NCI-H1105 (cell line): ENCODE measurements at places on chromosomes 7 and 10.
A peak's percentile ranks its signal among the peaks of the same experiment; 100 is the strongest.

GRCh38 chr10:129971381-129972144, 7.5 kb upstream of the EBF3 start:
- no peak for DNase-seq

DNA sequence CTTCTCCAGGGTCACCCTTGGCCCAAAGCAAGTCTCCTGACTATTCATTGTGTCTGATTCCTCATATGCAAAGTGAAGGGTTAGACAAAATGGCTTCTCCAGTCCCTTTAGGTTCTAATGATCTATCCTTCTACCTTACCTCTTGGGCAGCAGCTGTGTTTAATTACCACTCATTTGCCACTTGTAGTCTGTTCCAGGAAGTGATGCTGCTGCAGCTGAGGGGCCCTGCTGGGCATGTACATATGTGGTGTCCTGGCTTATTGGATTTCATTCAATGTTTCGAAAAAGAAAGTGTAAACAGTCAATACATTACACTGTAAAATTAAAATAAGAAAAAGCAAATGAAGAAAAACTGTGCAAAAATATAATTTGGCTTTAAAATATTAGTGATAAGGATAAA, 36.6 kb downstream of the SCIN start:
- peak; percentile 44 for DNase-seq

DNA sequence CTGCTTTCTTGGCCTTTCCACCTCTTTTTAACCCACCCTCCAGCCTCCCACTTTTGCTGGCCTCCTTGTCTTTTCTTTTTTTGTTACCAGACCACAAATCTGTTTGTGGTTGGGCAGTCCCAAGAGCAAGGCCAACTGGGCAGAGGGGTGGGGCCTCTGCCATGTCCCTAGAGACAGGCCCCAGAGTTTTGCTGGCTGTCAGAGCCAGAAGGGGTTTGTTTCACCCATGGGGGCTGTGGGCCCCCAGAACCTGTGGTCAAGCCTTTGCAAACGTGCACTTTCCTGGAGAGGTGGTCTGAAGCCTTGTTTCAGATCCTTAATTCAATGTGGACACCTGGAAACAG, 10.3 kb downstream of the ZMIZ1 start:
- no peak for DNase-seq

GRCh38 chr7:128804484-128804883, 12.7 kb downstream of the CCDC136 start:
- DNase-seq = no peak

DNA sequence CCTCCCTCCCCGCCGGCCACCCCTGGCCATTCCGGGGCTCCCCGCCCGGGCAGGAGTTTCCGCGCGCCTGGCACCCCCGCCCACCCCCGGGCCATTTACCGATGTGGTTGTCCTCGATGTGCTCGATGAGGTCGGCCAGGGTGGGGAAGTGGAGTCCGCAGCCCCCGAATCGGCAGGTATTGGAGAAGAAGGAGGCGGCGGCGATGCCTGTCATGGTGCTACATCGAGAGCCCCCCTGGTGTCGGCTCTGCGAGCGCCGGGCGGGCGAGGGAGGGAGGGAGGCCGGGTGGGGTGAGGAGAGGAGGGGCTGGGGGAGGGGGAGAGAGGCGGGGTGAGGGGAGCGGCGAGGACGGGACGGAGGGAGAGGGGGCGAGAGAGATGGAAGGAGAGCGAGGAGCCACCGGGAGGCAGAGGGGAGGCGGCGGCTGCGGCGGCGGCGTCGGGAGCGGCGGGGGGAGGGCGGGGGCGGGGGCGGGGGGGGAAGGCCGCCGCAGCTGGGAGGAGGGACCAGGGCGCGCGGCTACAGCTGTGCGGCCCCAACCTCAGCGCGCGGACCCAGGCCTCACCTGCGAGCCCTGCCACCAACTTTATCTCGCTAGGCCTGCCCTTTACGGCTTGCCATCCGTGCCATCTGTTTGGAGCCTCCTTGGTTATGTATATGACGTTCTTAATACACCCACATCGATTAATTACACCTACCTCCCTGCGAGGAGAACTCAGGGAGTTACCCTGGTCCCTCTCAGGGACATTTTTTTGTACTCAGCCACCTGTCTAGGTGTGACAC, at the start of gene JAZF1:
JAZF1 (minus strand) TSS at position 432 of the 784 bp plus-strand sequence.
- peak; percentile 69 for DNase-seq

GRCh38 chr7:131383417-131384285, 56.0 kb downstream of the MKLN1 start:
- DNase-seq = no peak

DNA sequence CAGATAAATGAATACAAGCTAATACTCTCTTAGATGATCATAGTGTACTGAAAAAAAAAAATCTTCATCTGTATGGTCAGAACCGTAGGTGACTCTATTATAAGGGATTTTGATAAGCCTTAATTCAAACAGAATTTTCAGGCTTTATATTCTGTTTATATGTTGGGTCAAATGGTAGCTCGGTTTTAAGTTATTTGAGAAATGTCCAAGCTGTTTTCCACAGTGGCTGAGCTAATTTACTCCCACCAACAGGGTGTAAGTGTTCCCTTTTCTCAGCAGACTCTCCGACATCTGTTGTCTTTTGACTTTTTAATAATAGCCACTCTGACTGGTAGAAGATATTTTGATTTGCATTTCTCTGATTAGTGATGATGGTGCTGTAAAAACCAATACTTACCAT, 328.8 kb upstream of the MAGI2 start:
- no peak for DNase-seq

- no peak for DNase-seq
Observed at GRCh38 chr10:125041856-125042506, 100.1 kb downstream of the ZRANB1 start.

GRCh38 chr10:61960396-61961120, 59.1 kb downstream of the ARID5B start:
- no peak for DNase-seq

DNA sequence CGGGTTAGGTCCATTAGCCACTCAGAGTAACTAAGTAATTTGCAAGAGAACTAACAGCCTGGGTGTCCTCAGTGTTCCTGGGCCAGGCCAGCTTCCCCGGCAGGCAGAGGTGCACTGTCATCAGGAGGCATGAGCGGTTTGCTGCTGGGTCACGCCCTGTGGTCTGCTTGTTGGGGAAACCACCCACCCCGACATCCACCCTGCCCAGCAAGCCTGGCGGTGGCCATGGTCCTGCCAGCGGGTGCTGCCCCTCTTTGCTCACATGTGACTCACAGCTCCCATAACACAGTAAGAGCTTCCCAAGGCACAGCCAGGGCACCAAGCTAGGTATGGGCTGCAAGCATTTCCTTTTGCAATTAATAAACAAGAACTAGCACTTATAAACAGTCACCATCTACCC, 75.9 kb downstream of the RGS10 start:
- no peak for DNase-seq

GRCh38 chr10:4838743-4839142, 12.7 kb downstream of the AKR1E2 start:
- DNase-seq = no peak

DNA sequence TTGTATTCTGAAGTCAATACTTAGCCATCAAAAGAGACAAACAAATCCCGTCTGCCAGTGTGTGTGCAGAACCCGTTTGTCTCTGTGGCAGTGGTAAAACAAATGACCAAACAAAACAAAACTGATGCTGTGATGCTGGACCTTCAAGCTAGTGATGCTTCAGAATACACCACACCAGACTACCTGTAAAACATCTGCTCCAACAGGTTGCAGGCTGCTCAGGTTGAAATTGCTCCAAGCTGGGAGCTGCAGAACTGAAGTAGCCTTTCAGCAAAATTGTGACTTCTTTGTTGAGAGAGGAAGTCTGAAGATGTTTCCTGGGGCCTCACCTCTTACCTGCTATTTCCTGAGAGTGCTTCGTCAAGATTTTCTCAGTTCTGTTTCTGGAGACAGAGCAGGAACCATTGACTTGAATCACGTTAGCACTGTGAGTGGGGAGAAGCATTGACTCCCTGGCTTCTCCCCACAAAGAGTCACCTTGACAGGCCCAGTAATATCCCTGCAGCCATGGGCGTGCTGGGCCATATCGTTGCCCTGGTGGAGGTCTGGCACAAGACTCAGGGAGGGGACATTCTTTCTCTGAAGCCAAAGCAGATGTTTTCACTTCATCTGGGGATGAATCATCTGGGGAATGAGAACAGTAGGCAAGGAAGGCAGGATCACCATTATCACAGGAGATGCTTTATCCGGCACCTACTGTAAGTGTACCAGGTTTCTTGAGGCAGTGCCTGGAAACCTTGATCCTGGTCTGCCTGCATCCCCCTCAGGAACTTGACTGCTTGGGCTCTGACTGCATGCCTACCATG, 80.2 kb downstream of the RBM20 start:
- no peak for DNase-seq

DNA sequence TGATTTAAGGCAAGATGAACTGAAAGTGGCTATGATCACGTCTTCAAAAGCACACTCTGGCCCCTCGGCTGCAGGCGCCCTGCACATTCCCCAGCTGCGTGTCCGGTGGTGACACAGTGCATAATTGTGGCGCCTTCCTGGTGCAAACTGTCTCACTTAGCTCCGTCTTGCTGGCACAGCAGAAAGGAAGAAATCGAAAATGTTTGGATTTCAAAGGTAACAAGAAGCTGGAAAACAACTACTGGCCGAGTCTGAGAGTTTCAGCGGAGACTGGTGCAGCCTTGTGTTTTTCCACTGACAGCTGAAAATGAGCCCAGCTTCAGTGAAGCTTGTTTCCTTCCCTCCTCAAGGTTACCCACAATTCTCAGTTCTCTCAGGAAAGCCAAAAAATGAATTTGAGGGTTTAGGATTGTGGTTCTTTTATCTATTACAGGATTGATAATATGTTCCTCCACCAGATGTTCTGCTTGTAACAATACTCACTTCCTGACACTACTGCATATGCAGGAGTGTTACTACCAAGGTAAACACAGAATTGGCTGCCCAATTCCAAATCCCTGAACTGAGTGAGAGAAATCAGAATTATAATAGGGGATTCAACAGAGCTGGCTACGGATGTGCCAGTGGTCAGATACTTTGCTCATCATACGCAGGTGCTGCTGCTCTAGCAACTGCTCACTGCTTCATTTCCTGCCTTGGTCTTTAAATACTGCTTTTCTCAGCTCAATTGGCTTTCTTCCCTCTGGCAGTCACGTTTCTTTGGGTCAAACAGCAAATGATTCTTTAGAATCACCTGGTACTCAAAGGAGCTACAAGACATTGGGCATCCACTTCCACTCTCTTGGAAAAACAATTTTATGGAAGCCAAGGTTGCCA, 63.7 kb downstream of the TRUB1 start:
- no peak for DNase-seq

DNA sequence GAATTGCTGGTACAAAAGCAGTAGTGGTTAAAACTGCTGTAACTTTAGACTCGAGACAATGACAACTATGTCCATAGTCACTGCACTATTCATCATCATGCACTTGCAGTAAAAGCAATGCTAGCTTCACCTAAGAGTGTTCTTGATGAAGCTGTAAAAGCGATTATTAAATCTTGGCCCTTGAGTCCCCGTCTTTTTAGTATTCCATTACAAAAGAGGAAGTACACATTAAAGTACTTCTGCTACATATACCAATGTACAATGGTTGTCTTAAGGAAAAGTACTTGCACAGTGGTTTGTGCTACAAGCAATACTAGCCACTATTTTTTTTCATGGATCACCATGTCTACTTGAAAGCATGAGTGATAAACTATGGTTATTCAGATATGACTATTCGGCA, 78.3 kb downstream of the ATAD1 start:
- no peak for DNase-seq

GRCh38 chr7:151699147-151699927, 177.6 kb downstream of the PRKAG2 start:
- no peak for DNase-seq

DNA sequence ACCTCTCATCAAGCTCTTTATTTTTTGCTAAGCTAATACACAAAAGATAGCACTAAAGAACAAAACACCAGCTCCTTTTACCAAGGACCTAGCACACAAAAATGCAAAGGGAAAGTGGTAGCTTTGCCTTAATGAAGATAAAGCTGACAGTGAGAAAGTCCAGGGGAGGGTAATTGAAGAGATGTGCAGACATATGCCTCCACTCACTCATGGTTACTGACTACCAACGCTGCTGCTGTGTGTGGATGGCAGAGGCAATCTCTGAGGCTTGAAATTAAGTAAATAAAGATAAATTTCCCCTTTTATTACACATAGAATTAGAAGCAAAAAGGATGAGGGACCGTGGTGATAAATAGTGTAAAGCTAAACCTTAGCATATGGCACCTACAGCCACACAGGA, 87.0 kb downstream of the HGF start:
- DNase-seq = no peak

DNA sequence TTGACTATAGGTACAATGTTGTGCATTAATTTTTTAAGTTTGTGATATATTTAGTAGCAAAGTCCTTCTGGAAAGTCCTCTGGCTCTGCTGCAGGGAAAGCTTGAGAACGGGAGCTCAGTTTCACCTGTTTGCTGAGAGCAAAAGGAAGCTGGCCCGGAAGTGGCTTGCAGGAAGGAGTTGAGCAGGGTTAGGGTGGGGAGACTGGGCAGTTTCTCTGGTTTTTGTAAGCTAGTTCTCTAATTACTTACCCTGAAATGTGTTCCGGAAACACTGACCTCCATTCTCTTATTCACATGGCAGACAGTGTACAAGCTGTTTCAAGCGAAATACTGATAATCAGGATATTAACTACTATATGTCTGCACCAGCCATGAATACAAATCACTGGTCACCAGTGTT, 22.3 kb downstream of the MAP3K8 start:
- no peak for DNase-seq

DNA sequence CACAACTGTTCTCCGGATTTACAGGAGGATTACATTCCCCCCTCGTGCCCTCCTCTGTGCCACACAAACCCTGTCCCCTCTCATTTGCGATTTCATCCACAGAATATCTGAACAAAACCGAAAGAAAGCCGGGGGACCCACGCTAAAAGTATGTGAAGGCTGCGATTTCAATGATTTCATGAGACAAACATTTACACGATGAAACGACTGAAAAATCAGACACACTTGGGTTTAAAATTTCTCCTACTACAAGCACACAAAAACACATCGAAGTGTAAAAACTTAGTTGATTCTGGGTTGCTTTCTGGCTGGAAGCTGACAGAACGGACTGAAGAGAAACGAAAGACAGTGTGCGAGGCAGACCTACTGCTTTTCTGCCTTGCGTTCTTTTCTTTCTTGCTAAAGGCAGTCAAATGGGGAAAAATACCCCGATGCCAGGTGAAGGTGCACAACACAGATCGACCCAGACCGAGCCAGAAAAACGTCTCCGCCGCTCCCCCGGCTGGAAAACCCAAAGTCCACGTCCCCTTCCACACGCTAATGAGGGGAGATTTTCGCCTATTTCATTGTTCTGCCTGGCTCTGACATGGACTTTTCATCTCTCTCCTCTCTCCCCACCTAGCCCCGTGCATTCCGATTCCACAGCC, 1.2 kb downstream of the HIPK2 start:
- peak; percentile 30 for DNase-seq

- DNase-seq = peak; percentile 28
Observed at GRCh38 chr10:120609006-120609405, 152.0 kb downstream of the PLPP4 start.

- no peak for DNase-seq
Observed at GRCh38 chr7:24733414-24734060, 23.7 kb downstream of the GSDME start.

- DNase-seq = no peak
Observed at GRCh38 chr10:10677479-10677878, 340.2 kb upstream of the CELF2 start.
